Colonic mucosa (tissue), 4 donors: ENCODE measurements at places on chromosomes 7 and 10.
A peak's percentile ranks its signal among the peaks of the same experiment; 100 is the strongest.

DNA sequence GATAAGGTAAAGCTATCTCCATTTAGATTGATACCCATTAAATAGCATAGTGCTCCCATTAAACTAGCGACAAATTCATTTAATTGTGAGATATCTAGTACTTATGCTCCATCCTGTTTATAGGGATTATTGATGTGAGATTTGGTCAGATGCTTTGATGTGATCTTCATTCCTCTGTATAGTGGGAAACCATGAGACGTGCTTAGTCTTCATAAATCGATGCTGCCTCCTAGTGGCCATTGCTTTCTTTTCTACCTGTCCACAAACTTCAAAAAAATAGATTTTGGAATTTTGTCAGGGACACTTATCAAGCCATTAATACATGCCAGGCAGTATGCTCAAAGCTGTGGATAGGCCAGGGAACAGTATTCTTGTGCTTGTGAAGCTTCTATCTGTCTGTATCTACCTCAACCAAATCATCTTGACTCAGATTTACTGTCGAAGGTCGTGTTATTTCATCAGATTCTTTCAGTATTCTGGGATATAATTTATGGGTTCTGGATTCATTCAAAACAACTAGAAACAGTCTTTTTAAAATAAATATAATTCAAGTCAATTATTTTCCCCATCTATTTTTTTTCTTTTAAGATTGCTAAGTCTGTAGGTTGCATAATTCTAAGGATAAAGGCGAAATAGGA lies 12.0 kb downstream of the LSM8 start:
- DNase-seq: peak; percentile 67

- DNase-seq: peak; percentile 49
Observed at GRCh38 chr7:139034855-139035585, 822 bp downstream of the ZC3HAV1L start.

DNA sequence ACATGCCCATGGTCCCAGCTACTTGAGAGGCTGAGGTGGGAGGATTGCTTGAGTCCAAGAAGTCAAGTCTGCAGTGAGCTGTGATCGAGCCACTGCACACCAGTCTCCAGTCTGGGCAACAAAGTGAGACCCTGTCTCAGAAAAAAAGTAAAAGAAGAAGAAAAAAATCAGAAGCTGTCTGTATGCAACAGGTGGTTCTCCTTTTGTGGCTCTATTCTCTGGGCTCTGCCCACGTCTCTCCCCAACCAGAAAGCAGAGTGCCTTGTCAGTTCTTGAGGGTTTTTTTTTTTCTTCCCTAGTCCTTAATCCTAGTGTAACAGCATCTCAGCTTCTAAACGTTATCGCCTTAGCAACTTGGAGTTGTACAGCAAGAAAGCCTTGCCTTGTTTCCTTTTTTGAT lies 89.5 kb downstream of the PRKCQ start:
- no peak for DNase-seq

DNA sequence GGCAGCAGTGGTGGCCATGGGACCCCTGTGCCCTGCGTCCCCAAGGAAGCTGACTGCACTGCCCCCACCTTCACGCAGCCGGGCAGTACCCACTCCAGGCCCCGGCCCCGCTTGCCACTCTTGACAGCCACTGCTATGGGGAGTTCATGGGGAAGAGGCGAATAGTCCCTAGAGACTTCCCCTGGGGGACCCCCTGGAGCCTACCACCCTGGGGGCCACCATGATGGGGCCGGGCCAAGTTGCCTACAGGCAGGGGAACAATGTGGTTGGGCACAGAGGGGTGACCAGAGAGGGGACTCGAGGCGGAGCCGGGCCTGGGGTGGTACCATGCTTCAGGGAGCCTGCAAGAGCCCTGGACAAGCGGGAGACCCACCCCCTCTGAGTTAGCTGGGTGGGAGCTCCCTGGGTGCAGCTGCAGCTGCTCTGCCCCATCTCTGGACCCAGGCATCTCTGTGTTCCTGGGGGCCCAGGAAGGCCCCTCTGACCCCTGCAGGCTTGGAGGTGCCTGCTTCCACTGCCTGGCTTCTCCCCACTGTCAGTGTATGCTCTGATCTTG lies 567.6 kb downstream of the GRM8 start:
- no peak for DNase-seq

DNA sequence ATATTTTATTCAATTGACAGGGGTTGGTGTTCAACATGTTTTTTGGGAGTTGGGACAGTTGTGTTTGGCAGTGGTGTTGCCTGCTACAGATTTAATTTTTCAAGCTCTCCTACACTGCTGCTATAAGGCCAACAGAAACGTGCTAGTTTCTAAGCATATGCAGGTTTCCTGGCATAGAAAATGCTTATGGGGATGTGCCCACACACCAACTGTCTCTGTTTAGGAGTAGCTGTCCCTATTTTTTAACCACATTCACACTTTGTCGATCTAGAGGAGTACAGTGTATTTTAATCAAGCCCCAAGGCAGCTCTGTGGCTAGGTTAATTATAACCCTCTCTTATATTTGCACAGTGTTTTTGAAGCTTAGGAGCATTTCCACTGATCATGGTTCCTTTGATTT lies 28.6 kb downstream of the TMEM178B start:
- no peak for DNase-seq

GRCh38 chr10:71211053-71211452 lies 1.3 kb upstream of the UNC5B start:
- no peak for DNase-seq

- peak; percentile 40 for DNase-seq
Observed at GRCh38 chr10:73906524-73907447, 4.1 kb upstream of the PLAU start.

DNA sequence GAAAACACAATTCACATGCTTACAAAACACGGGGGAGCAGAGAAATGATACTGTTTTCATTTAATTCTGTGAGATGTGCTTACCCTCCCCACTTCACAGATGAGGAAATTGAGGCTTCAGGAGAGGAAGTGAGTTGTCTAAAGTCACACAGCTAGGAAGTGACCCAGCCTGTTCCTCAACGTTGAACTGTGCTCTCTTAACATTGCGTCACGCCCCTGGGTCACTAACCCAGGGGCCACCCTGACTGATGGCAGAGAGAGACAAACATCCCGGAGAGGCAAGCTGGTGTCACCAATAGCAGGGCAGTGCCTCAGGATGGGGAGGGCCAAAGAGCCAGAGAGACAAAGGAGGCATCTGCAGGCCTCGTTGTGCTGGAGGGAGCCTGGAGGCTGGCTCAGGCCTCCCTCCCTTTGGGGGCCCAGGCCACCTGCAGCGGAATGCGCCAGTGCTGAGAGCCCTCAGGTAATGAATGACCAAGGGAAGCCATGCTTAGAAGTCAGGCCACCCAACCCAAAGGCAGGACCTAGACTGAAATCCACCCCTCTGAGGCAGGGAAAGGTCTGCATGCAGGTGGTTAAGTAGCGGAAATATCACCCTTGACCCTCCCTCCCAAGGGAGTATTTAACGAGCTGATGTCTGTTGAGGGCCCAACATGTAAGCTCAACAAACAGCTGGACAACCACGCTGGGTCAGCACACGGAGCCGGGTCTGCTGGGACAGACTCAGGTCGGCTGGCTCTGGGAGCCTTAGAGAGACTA lies 81.3 kb downstream of the C10orf105 start:
- peak; percentile 85 for DNase-seq

DNA sequence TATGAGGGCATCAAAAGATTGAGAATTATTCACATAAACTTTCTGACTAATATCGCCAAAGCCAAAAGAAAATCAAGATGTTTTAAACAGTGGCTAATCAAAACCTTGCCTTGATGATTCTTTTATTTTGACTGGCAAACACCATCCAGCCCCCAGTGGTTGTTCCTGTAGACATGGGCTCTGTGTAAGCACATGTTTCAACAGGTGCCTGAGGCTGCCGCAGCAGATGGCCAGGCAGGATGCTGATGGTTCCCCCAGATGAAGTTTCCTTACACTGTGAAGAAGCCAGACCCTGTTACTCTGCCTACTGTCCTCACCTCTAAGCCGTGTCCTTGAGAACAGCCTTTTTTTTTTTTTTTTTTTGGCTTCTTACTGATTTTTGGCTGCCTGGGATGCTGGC lies 146.5 kb downstream of the RAB11FIP2 start:
- no peak for DNase-seq

DNA sequence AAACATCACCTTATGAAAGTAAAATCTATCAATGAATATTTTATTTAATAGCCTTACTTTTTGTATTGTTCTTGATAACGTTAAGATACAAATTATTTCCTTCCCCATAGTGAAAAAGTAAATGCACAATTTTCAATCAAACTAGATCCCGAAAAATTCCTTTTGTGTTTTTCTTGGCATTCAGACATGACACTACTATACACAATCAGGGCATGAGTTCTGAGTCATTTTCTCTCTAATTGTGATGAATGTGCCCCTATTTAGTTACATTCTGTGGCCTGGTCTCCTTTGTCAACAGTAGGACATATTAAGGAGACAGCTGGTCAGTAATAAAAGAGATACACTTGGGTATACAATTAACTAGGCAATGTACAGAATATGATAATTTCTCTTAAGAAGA lies 19.8 kb downstream of the COL1A2 start:
- DNase-seq: no peak

- no peak for DNase-seq
Observed at GRCh38 chr10:131681122-131681521, 219.7 kb upstream of the PPP2R2D start.

DNA sequence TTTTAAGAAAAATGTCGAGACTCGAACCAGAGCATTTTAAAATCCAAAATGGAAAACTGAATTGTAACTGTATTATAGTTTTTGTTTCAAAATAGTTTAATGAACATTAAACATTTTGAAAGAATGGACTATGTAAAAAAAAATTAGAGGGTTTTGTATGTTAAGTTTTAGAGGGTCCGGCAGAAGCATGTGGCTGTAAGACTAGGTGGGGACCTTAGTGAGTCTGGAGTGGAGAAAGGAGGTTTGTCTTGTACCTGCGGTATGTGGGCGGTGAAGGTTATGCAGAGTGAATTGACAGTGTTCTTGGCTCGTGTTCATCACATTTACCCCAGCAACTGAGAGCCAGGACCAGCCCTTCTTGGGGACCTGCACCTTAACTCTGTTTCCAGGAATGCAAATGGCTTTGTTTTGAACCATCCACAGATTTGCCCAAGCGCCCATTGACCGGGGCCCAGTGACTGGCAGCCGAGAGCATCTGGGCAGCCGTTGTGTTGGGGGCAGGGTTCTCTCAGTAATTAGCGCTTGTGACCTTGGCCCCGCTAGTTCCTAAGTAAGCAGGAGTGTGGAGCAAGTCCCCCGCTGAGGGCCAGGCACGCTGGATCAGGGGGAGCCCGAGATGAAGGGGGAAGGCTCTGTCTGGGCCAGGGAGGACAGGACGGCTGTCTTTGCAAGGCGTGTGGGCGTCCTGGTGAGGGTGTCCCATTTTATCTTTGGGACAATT lies 1.4 kb upstream of the KLF6 start:
- peak; percentile 50 for DNase-seq

GRCh38 chr7:55432939-55433784 lies 68.0 kb downstream of the LANCL2 start:
- no peak for DNase-seq

GRCh38 chr7:1351881-1352625 lies 107.2 kb downstream of the MICALL2 start:
- no peak for DNase-seq

- DNase-seq: no peak
Observed at GRCh38 chr7:32564542-32564941, 69.3 kb downstream of the AVL9 start.

GRCh38 chr7:148478551-148478950 lies 112.0 kb upstream of the C7orf33 start:
- no peak for DNase-seq

GRCh38 chr7:86158111-86158510 lies 485.6 kb upstream of the GRM3 start:
- no peak for DNase-seq

DNA sequence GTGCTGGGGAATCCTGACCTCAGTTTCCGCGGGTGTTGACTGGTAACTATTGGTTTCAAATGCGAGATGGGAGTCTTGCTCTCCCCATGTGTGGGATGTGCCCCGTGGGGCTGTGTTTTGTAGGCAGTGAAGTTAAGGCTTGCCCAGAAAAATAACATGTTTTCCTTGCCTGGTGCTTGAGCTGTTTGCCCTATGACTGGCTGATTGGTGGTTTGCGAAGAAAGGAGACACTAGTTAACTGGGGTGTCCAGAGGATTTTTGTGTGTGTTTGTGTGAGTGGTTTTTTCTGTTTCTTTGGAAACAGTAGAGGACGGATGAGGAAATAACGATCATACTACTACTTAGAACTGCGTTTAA lies 61.9 kb downstream of the CREB5 start:
- no peak for DNase-seq

- DNase-seq: no peak
Observed at GRCh38 chr10:86969421-86970041, 1.2 kb downstream of the ADIRF start.

GRCh38 chr10:122632576-122632975 lies 67.1 kb downstream of the C10orf120 start:
- no peak for DNase-seq

- DNase-seq: no peak
Observed at GRCh38 chr10:30883116-30883515, 148.5 kb downstream of the ZNF438 start.

DNA sequence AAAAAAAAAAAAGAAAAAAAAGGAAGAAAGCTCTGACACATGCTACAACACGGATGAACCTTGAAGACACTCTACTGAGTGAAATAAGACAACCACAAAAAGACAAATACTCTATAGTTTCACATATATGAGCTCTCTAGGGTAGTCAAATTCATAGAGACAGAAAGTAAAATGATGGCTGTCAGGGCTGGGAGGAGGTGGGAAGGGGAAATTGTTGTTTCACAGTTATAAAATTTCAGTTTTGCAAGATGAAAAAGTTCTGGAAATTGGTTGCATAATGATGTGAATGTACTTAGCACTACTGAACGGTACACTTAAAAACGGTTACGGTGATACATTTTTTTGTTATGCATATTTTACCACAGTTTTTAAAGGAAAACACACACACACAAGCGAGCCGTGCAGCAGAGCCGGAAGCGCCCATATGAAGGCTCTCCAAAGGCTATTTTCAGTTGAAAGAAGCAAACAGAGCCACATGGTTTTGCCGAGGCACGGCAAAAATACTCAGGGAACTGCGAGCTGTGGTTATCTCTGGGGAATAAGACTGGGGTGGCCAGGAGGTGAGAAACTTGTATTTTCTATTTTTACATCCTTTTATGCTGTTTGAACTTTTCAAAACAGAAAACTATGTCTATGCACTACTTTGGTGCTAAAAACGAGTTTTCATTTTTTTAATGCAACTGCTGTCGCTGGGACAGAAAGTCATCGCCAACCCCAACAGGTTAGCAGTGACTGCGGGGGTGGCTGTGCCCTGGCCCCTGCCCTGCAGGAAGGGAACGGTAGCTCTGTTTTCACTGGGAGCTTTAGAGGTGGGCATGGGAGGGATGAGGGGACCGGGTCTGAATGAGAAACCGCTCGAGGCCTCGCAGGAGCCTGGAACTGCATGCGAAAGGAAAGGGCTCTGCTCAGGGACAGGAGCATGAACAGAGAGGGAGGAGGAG lies 132.9 kb downstream of the OAT start:
- no peak for DNase-seq

DNA sequence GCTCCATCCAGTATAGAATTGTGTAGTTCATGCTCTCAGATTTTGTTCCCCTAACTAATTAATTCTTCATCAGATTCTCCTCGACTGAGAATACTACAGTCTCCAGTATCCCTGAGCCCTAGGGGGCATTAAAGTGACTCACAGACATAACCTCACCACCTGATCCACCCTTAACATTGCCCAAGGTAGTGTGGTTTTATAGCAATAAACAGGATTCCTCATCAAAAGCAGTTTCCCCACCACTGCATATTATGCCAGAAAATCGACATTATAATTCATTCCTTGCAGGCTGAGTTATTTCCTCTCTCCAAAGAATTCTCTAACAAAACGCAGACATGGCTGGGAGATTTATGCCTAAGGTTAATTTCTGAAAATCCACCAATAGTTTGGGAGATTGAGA lies 1402.5 kb upstream of the CELF2 start:
- DNase-seq: no peak

GRCh38 chr7:86955895-86956503 lies 103.5 kb downstream of the ELAPOR2 start:
- no peak for DNase-seq
